ENCODE measurements at places on chromosomes 1 and 21. TPM values are rescaled to one million over a fixed set of nuclear protein-coding genes. Genes with fewer than 3 reads are reported as not detected.

RGL1 gene
- total RNA-seq, result 0.07 TPM

LCE2C gene
- total RNA-seq, result not detected

PTPN22 gene
- 1.3 TPM for total RNA-seq

MAP10 gene
- 0.69 TPM for total RNA-seq

- H3K4me3 ChIP-seq, result no peak overlapping the region
- DNase-seq, result no peak
- no peaks in the 10 kb centered on the region for H3K4me1 ChIP-seq
- no peak overlapping the region for H3K27ac ChIP-seq
- no peaks in the 10 kb centered on the region for H3K36me3 ChIP-seq
- H3K27me3 ChIP-seq, result peaks cover 6% of the 10 kb centered on the region
Measured at GRCh38 chr1:157419845-157420542, 132.3 kb downstream of the FCRL5 start.

DNA sequence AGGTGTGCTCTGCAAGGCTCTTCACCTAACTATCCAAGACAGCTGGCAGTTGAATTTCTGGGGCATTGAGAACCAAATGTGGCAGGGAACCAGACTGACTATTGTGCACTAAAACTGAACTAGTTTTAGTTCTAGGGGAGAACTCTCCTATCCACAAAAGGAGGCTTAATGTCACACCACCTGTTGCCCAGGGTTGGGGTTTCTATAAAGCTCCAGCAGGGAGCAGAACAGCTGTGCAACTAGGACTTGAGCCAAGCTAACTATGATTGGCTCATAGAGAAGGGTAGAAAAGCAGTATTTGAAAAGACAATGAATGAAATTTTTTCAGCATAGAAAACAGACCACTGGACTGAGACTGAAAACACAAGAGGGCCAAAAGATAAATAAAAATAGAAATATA, 53.3 kb upstream of the FGGY start:
- no peaks in the 10 kb centered on the region for H3K36me3 ChIP-seq
- H3K27ac ChIP-seq, result no peak overlapping the region
- no peaks in the 10 kb centered on the region for H3K27me3 ChIP-seq
- H3K4me1 ChIP-seq, result no peaks in the 10 kb centered on the region
- H3K4me3 ChIP-seq, result no peak overlapping the region

GRCh38 chr1:222239130-222239529, 308.8 kb downstream of the HHIPL2 start:
- no peak overlapping the region for H3K27ac ChIP-seq
- H3K4me1 ChIP-seq, result no peaks in the 10 kb centered on the region
- H3K27me3 ChIP-seq, result no peaks in the 10 kb centered on the region
- H3K4me3 ChIP-seq, result no peak overlapping the region
- no peak for DNase-seq
- H3K36me3 ChIP-seq, result no peaks in the 10 kb centered on the region

GRCh38 chr21:15742694-15743093, 12.9 kb downstream of the USP25 start:
- H3K4me1 ChIP-seq, result peaks cover 38% of the 10 kb centered on the region
- peaks cover 5% of the 10 kb centered on the region for H3K36me3 ChIP-seq
- no peaks in the 10 kb centered on the region for H3K27me3 ChIP-seq
- H3K27ac ChIP-seq, result peak overlapping the region; percentile 58
- H3K4me3 ChIP-seq, result no peak overlapping the region

DNA sequence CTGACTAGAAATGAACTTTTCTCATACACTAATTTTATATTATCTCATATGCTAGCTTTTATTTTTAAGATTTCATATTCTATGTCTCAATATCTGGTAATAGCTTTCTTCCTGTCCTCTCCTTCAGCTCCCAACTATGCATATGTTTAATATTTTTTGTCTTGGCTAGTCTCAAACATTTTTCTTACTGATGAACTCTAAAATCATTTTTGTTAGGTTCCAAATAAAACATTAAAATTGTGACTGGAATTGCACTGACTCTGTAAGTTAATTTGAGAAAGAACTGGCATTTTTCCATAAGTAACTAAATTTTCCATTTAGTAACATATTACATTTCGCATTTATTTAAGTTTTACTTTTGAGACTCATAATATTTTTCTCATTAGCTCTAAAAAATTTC, 368.5 kb upstream of the DPYD start:
- no peaks in the 10 kb centered on the region for H3K4me1 ChIP-seq
- H3K27ac ChIP-seq, result no peak overlapping the region
- H3K4me3 ChIP-seq, result no peak overlapping the region
- H3K27me3 ChIP-seq, result no peaks in the 10 kb centered on the region
- no peaks in the 10 kb centered on the region for H3K36me3 ChIP-seq
